Heart left ventricle (tissue), 16 donors: ENCODE measurements at places on chromosomes 1 and 21.
A peak's percentile ranks its signal among the peaks of the same experiment; 100 is the strongest.

DNA sequence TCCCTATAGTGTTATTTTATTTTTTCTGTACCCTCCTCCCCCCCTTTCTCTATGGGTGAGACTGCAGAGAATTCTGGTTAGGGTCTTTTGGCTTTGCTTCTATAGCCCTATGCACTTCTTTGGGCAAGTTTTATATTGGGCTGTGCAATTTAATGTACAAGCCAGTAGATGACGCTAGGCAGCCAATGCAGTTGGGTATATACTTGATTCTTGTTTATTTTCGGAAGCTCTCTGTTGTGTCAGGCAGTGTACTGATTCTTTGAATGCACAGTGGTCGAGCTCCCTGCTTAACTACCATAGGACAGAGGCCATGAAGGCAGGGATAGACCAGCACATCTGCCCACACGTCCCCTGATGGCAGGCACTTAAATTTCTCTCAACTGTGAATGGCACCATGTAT lies 34.1 kb upstream of the GPR52 start:
- DNase-seq, result no peak

- DNase-seq, result no peak
Measured at GRCh38 chr1:18473195-18473815, 7.4 kb upstream of the KLHDC7A start.

GRCh38 chr1:52676249-52676903 lies 21.8 kb downstream of the COA7 start:
- DNase-seq, result peak; percentile 57

- DNase-seq, result peak; percentile 80
Measured at GRCh38 chr1:176494436-176494835, 31.5 kb downstream of the PAPPA2 start.

DNA sequence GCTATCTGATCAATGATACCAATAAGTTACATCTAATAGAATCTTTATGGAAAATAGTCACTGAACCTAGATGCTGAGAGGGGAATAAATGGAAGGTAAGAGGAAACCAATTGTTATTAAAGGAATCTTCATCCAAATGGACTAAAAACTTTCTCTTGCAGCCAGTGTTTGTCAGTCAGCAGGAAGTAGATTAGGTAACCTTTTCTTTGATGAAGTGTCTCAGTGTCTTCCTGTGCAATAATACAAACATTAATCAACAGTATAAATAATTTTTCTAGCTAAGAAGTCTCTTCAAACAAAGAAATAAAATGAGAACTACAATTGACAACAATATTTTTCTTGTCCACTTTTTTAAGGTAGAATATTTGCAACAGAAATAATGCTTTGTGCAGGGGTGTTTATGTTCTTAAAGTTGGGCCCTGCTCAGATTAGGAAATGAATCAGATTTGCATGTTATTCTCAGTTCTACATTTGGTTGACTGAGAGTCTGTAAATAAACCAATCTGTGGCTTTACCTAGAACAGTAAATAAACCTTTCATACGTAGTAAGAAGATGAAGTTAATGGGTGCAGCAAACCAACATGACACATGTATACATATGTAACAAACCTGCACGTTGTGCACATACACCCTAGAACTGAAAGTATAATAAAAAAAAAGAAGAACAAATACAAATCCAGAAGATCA lies 391.4 kb downstream of the MRPL39 start:
- DNase-seq, result no peak

- DNase-seq, result no peak
Measured at GRCh38 chr1:84785271-84786036, 95.2 kb upstream of the SSX2IP start.

DNA sequence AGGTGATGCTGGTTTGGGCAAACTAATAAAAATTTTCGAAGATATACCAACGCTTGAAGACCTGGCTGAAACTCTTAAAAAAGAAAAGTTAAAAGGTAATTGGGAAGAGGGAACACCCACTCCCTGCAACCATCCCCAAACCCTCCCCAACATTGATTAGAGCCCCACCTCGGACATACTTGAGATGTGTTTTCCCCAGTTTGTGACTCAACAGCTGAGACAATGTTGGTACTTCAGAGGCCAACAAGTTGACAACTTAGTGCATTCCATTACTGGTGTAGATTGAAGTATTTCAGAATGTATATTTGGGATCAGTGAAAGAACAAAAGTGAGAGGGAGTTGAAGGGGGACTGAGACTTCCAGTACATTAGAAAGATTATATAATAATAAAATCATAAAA lies 5.1 kb downstream of the IFI16 start:
- DNase-seq, result no peak

DNA sequence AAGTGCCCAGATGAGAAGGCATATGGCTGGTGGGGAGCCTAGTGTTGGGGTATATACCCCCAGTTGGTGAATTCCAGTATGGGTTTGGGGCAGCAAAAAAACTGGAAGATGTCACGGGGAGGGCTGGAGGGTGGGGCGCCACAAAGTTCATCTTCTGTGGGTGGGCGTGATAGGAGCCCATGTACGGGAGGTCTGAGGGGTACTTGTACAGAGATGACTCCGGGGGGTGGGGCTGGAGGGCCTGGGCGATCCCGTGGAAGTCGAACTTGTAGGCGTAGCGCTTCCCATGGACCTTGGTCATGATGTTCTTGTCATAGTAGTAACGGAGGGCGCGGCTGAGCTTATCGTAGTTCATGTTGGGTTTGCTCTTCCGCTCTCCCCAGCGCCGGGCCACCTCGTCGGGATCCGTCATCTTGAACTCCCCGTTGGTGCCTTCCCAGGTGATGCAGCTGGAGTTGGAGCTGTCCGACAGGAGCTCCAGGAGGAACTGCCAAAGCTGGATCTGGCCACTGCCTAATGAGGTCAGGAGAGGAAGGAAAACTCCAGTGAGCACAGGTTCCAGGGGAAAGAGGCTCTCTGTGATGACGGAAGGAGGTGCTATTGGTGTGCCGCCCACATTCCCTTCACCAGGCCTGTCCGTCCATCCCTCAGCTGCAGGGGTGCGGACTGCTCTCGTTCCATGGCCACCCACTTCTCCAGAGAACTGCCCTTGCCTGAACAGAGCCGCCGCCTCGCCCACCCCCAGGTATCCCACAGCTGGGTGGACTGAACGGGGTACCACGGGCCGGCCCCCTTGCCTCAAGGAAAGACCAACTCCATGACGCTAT lies 114.7 kb downstream of the ERG start:
- DNase-seq, result no peak

GRCh38 chr1:244970236-244970743 lies 105.9 kb upstream of the HNRNPU start:
- DNase-seq, result peak; percentile 82
